ENCODE measurements at places on chromosomes 1 and 21.

- DNase-seq: no peak
These were observed 20.0 kb upstream of the LYPLAL1 start for GRCh38 chr1:219153723-219154122.

DNA sequence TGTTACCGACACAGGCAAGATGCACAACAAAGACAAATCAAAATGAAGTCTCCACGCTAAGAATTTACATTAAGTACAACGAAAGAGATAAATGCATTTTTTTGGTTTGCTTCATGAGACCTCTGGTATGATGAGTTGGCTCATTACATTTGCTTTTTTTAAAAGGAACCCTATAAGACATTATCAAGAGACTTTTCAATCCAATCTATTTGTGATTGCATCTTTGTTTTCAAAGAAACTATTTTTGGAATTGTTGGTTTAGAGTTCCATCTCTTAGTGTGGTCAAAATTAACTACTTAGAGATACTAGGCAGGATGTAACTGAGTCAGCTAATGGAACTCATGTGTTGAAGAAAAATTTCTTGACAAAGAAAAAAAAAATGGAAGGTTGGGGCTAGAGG is 200.1 kb downstream of the ZC3H11B start:
- DNase-seq: no peak

- DNase-seq: no peak
These were observed 11.5 kb upstream of the DDX59 start for GRCh38 chr1:200681231-200681630.

DNA sequence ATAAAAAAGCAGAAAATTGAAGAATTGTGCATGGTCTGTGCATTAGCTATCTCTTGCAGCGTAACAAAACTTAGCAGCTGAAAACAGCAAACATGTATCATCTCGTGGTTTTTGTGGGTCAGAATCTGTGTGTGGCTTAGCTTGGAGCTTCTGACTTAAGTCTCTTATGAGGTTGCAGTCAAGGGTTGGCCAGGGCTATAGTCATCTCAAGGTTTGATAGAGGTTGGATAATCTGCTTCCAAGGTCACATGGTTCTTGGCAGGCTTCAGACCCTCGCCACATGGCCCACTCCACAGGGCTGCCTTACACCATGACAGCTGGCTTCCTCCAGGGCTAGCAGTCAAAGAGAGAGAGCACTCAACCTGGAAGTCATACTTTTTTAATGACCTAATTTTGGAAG is 35.9 kb downstream of the CNST start:
- DNase-seq: no peak

- DNase-seq: no peak
These were observed 112.2 kb downstream of the USP25 start for GRCh38 chr21:15841856-15842564.

DNA sequence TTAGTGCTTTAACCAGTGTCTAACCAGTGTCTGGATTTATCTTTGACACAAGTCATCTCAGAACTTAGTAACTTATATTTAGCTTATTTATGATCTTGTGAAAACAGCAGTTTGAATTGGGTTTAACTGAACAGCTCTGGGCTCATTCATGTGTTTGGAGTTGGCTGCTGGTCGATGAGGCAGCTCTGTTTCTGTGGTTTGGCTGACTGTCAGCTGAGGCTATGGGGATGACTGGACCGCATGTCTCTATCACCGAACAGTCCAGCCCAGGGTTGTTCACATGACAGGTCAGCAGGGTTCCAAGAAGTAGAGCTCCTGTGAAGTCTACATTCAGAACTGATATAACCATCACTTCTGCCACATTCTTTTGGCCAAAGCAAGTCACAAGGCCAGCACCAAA is 29.1 kb upstream of the C21orf91 start:
- DNase-seq: no peak

DNA sequence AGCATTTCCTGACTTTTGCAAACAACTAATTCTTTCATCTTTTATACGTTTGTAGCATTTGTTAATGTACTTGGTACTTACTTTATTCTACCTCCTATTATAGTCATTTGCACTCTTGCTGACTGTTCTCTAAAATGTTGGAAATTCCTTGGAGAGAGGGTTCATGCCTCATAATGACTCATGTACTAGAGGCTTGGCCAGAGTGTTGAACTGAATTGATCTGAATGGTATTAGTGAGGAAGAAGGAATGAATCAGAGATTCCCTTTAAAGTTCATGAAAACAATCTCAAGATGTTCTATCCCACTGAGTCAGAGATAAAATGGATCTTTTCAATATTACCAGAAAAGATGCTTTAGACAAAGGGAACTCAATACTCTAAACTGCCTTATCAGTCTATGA is 383.4 kb downstream of the SEC16B start:
- DNase-seq: no peak
